ENCODE measurements at places on chromosomes 11 and 22. TPM values are rescaled to one million over a fixed set of nuclear protein-coding genes. Genes with fewer than 3 reads are reported as not detected.

C11orf97 gene
- total RNA-seq = not detected

BDNF gene
- 4.3 TPM for total RNA-seq

INS gene
- total RNA-seq = not detected

DNA sequence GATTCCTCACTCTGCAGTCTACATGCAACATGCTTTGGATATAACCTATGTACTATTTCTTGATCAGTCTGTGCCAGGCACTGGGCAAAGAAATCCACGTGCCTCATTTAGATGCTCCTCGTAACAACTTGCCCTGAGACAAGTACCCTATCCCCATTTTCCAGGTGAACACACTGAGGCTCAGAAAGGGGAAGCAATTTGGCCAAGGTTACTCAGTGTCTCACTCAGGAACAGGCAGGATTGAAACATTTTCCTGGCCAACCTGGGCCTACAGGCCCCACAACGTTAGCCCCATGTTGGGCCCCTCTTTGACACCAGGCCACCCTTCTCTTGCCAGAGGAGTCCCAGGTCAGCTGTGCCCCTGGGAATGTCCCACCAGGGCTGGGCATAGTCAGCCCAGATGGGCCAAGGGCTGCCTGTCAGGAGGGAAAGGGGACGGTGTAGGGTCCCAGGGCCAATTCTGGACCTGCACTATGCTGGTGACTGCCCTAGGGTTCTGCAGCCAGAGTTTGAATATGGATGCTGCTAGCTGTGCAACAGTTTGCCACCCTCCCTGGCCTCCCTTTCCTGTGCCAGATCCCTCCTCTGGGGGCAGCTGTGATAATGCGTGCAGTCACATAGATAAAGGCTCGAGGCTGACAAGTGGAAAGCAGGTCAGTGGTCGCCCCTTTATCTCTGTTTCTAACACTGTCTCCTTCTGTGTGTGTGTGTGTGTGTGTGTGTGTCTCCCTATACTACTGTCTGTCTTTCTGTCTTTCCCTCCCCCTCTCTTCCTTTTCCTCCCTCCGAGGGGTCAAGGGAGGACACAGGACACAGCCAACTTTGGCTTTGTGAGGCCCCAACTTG lies 10.4 kb upstream of the EMID1 start:
- peak; percentile 37 for DNase-seq

SLC3A2 gene
- total RNA-seq = 255 TPM

DNA sequence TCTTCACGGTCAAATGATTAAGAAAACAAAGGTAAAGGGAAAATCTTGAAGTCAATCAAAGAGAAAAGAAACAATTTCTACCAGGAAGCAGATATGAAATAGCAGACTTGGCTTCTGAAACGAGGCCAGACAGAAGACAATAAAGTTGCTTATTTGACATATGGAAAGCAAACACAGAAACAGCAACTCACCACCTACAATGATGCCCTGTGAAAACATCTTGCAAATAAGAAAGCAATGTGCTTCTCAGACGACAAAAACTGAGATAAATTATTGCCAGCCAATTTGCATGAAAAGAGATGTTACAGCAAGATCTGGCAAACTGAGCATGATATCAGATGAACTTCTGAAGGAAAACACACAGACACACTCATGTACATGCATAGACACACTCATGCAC lies 45.9 kb upstream of the CTSC start:
- no peak for DNase-seq

DNA sequence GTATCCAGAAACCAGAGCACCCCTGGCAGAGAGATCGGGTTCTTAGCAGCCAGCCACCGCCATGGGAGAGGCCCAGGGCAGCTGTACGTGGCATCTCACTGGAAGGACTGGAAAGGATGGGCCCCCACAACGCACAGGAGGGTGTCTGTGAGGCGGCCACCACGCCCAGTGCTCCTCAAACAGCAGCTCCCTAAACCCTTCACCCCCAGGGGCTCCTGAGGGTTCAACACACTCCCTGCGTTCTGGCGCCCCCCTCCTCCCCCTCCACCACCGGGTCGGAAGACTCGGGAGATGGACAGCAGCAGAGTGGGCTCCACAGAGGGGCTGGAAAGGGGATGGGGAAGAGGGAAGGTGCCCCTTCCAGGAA lies 1.1 kb downstream of the MAPK12 start:
- no peak for DNase-seq

GRCh38 chr22:39515266-39516050 lies 4.9 kb upstream of the ATF4 start:
- no peak for DNase-seq

OR52K1 gene
- total RNA-seq = 0.12 TPM

GRCh38 chr11:125945797-125946520 lies at the start of gene VSIG10L2:
Gene VSIG10L2, plus strand, starts transcription at chr11:125946044. Its CDS starts 12 bp downstream, at chr11:125946056.
- DNase-seq = peak; percentile 46

- no peak for DNase-seq
Measured at GRCh38 chr22:29706486-29706885, 13.3 kb upstream of the CABP7 start.

- no peak for DNase-seq
Measured at GRCh38 chr11:117887431-117888138, 11.1 kb upstream of the FXYD6 start.

DNA sequence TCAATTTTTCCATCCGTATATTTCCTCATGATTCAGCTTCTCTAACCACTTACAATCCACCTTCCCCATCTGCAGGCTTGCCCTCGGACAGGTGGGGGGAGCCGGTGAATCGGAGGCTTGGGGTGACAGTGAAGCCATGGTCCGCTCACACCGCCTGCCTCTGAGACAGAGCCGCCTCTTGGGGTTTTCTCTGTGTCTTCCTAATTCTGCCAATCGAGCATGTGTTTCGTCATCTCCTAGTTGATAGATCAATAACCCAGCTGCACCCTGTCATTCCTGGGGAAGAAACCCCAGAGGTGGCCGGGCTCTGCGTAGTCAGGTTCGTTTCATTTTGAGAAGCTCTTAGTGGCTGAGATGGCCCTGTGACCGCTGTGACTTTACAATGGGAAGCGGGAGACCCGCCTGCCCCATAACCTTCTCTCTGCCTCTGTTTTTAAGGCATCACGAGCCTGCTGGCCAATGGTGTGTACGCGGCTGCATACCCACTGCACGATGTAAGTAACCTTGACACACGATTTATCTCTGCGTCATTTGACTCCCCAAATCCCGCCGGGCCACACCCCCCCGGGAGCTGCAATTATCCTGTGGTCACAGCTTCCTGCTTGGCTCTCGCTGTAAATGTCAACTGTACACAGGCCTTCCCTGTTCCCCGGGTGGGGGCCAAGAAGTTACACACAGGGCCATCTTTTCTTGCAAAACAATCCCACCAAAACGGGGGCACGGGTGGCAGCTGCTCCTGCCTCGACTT lies 33.3 kb downstream of the ANO1 start:
- no peak for DNase-seq
